ENCODE measurements at places on chromosomes 1 and 21.
A peak's percentile ranks its signal among the peaks of the same experiment; 100 is the strongest.

- DNase-seq, result no peak
Observed at GRCh38 chr1:93738926-93739325, 57.3 kb upstream of the BCAR3 start.

GRCh38 chr1:59453297-59453968 is 156.5 kb downstream of the FGGY start:
- no peak for DNase-seq

DNA sequence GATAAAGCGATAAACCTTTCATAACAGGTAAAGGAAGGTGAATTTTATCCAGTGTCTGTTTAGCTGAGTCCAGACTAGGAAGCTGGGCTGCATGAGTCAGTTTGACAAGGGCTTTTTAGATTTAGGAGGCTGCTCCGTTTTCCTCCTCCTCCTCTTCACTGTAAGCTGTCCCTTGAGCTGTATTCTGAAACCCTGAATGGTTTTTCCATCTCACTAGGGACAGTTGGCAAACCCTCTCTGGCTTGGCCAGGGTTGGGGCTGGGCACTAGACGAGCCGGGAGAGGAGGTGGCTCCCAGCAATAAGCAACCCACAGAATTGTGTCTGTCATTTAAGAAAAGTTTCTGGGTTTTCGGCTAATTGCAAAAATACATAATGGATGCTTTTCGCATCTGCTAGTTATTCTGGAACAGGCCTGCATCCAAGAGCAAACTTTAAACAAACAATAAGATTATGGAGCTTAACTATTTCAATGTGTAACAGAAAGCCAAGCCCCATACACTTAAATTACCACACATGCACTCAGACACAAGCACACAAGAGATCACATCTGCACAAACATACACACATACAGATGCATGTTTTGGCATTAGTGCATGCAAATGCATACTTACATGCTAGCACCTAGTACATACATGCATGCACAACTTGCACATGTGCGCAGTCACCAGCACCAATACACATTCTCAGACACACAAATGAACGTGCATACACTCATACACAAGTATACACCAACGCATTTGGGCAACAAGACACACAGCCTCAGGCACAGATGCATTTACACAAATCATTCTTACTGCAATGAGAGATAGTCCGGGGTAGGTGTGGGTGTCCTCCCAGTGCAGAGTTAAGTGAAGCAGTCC is 27.8 kb upstream of the FOXE3 start:
- peak; percentile 87 for DNase-seq

DNA sequence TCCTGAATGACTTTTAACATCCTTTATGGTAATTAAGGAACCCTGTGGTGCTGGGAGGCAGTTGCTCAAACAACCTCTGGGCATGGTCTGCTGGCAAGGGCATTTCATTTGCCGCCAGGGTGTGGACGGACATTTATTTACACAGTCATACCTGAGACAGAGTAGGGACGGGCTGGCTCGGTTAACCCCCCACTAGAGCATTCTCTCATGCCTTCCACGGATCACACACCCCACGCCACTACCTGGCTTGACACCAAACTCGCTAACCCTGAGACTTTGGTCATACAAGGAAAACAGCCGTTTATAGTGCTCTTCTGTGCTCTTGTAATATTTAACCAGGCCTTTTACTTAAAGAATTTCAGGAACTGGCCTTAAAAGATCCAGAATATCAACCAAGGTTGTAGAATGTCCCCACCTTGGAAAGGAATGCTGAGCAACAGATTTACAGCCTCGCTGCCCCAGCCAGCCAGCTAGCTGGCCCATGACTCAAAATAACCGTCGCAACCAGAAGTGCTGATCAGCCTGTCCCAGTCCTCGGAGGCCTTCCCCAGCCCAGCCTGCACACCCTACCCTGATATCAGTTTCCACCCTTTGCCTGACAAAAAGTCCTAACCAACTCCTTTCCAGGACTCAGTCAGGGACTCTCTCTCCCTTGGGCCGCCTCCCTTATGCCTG is 6.5 kb upstream of the PDXK start:
- DNase-seq, result no peak

DNA sequence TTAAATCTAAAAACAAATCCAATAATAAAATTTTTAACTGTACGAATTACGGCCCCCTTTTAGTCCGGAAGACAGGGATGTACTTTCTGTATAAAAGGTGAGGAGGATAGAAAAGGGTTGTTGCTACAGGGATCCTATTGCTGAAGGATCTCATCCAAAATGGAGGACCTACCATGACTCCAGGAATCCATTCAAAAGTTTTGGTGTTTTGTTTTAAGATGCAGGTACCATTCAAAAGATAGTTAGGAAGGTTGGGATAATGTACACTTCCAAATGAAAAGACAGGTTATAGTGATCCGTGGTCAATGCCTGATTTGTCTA is 1.3 kb upstream of the ENAH start:
- DNase-seq, result no peak

- no peak for DNase-seq
Observed at GRCh38 chr1:53153752-53154151, 11.3 kb upstream of the SLC1A7 start.

- no peak for DNase-seq
Observed at GRCh38 chr1:97920276-97920831, 480 bp downstream of the DPYD start.

DNA sequence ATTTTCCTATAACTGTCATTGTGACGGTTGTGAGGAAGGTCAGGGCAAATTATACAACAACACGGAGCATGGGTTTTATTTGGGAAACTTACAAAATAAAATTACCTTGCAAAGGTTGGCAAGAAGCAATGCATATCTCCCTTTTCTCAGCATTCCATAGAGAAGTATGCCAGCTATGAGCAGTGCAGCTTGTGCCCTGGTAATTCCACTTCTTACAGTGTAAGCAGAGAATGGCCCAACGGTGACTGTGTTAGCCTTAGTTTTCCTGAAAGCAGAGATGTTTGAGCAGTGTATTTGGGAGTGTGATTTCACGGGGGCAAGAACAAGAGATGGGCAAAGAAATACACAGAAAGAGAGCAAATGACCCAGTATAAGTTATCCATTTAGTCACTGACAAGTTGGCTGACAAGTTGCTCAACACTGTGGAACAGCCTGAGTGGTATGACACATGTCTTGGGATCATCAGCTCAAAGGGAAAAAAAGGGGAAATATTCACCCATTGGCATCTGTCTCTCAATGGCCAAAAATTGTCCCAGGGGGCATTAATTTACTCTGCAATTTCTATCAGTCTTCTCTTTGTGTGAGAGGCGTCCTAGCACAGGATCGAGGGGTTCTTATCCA is 210.9 kb upstream of the NRIP1 start:
- no peak for DNase-seq

Data from skin of body (tissue), 3 donors.